Natural killer cell treated with Interleukin-12 subunit alpha and Interleukin-12 subunit beta and Interleukin-15 and Interleukin-18, amount 100 ng/mL, for 72 hours (primary cell): ENCODE measurements at places on chromosomes 1 and 21. TPM values are rescaled to one million over a fixed set of nuclear protein-coding genes. Genes with fewer than 3 reads are reported as not detected.

DNA sequence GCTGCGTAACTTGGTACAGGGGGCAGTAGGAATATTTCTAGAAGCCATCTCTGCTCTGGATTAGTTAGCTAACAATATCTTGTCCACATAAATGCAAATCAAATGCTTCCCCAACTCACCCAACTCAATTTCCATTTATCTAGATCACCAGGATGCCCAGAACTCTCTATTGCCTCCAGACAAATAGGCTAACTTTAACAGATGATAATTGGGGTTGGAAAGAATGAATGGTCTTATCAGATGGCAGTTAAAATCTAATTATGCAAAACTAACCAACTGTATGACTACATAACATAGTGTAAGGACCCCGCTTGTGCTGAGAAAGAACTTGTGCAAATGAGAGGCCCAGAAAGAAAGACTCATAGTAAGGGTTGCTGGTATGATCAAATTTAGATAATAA, 1024.8 kb downstream of the PLA2G4A start:
- no peak for DNase-seq

Gene SMIM1
- total RNA-seq = not detected

GRCh38 chr1:168709405-168710363, 19.3 kb downstream of the DPT start:
- no peak for DNase-seq

GRCh38 chr1:52593495-52593894, 8.7 kb upstream of the GPX7 start:
- no peak for DNase-seq

DNA sequence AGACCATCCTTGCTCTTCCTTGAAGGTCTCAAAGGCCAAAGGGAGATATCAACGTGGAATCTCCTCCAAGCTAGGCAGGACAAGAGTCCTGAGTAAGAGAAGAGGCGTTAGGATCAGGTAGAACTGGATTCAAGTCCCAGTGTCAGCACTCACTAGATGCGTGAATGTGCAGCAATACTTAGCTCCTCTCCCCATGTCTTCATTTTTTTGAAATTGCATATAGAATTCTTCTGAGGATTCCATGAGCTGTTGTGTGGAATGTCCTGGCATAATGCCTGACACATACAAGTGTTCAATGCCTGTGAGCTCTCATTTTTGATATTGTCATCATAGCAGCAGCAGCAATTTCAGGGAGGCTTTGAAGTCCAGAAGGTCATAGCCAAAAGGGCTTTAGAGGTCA, 333.2 kb downstream of the KCNH1 start:
- DNase-seq = no peak

DNA sequence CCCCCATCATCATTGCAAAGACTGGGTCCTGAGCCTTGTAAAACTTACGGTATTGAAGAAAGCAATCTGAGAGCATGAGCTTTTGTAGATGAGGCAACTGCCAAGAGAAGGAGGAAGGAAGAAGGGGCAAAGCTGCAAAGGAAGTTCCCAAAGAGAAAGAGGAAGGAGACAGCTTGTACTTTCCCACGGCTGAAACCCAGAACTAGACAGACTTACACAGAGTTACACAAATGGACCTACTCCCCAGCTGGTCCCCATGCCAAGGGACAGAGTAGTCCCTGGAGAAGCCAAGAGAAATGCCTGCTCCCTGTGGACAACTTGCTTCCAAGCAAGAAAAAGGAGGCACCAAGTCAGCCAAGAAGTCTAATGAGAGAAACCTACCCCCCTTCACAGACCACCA, 22.6 kb downstream of the SLC5A9 start:
- DNase-seq = no peak

GRCh38 chr1:178092878-178093493, 918 bp upstream of the RASAL2 start:
- DNase-seq = no peak

GRCh38 chr1:217096200-217096599, 373.0 kb upstream of the ESRRG start:
- DNase-seq = no peak

GRCh38 chr1:41355356-41355755, 5.9 kb upstream of the FOXO6 start:
- DNase-seq = no peak

DNA sequence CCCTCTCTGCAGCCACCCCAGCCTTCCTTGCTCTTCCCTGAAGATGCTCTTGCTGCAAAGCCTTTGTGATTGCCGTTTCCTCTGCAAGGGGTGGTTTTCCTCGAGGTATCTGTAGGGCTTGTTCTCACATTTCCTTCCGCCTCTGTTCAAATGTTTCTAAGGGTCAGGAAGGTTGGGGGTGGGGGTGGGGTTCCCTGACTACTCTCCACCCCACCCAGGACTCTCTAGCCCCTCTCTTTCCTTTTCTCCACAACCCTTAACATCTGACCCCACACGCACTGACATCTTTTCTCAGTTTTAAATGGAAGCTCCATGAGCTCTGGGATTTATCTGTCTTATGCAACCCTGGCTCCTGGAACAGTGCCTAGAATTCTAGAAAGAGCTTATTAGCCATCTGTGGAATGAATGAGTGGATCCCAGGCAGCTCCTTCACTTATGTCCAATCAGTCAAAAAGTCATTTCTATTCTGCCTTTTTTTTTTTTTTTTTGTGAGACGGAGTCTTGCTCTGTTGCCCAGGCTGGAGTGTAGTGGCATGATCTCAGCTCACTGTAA, 27.3 kb upstream of the ZNF362 start:
- no peak for DNase-seq

DNA sequence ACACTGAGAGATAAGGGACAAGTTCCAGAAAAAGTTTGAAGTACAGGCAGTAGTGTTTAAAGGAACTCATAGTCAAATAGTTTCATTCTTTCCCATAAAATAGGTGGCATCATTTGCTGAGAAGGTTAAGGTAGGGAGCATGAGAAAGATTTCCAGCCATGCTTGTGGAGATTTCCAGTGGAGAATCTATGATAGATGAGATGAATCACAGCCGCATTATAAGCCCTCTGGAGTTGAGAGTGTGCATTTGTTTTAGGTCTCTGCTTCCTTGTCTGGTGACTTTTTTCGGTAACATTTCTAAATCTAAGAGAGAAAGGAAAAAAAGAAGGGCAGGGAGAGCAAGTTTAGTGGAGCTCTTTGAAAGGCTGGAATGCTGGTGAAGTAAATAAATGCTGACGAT, 108.7 kb downstream of the DISP1 start:
- DNase-seq = no peak

Gene STK40
- 58.2 TPM for total RNA-seq

DNA sequence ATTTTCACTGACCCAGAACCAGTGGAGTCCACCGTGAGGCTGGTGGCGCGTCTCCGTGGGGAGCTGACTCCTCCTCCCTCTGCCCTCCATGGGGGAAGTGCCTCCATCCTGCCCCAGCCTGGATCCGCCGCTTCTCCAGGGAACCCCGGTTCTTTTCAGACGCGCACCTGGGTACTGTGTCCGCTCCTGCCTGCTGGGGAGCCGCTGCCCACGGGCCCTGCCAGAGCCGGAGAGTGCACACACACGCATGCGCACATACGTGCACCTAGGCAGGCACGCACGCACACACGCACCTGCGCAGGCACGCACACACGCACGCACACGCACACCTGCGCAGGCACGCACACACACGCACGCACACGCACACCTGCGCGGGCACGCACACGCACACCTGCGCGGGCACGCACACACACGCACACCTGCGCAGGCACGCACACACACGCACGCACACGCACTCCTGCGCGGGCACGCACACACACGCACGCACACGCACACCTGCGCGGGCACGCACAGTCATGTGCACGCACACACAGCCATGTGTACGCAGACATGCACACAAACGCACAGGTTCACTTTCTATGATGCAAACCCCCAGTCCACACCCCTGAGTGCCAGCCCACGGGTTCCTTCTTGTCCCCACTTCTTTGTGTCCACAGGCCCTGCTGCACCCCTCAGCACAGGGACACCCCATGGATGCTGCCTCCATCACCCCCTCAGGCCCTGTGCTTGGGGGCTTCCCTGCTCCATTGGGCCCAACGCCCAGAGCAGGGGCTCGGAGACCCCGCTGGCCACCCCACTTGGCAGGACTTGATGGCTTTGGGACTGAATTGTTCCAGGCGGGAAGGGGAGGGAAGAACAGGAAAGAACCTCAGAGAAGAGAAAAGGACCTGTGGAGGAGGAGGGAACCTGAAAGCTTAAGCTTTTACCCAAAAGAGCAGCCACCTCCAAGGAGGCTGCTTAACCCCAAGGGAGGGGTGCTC, 42.7 kb downstream of the MORN1 start:
- DNase-seq = peak; percentile 53

GRCh38 chr1:115908565-115909274, 67.6 kb upstream of the SLC22A15 start:
- no peak for DNase-seq

GRCh38 chr1:11550664-11551283, 71.8 kb downstream of the DISP3 start:
- no peak for DNase-seq

GRCh38 chr1:231122143-231122542, 39.7 kb upstream of the TRIM67 start:
- DNase-seq = no peak

Gene C1orf115
- total RNA-seq = 0.14 TPM

DNA sequence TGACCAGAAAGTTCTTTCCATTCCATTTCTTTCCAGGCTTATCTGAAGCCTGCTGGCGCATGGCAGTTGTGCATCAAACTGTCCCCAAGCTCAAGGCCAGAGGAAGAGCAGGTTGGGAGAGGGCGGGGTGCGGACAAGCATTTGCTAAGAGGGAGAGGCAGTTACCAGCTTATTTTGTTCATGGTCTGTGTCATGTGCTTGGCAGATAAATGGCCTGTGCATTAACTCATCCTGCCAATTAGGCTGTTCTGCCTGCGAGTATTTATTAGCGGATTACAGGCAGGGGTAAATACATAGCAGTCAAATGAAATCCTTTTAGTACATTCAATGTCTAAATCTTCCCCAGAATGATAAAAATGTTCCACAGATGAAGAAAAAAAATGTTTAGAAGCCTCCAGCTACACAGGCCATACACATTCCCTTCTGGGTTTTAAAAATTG, 48.9 kb upstream of the B3GALNT2 start:
- no peak for DNase-seq

DNA sequence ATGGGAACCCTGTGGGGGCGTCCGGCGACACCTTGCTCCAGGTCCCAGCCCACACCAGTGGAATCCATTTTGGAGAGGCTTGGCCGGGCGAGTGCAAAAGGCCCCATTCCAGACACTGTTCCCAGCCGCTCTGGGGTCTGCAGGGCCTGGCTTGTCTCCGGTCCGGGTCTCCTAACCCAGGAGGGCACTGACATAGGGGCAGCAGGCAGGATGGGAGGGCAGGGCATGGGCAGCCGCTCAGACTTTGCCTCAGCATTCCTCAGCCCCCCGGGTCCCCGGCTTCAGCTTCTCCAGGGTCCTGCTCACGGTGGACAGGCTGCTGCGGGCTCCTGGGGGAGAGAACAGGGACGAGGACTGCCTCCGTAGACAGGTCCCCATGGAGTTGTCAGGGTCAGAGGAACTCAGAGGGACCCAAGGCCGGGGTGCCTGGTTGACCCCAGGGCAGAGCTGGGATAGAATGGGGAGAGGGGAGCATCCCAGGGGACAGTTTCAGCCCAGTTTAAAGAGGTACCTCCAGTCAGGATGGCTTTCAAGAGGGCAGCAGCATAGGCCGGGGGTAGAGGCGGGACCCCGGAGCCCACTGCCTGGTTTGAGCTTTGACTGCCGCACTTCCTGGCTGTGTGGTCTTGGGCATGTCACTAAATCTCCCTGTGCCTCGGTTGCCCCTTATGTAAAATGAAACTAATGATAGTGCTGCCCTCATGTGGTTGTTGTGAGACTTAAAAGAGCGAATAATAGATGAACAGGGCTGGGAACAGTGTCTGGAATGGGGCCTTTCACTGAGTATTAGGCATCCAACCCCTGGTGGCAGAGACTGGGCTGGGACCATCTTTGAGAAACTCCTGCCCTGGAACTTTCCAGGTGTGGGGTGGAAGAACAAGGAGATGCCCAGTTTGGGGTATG, 3.7 kb downstream of the KNCN start:
- DNase-seq = no peak

Gene ANP32E
- 157 TPM for total RNA-seq

- no peak for DNase-seq
Observed at GRCh38 chr1:156673387-156674121, 3.7 kb downstream of the NES start.

GRCh38 chr1:214604523-214604922, 1.5 kb downstream of the CENPF start:
- DNase-seq = no peak

- DNase-seq = no peak
Observed at GRCh38 chr1:7468248-7468647, 302.8 kb upstream of the VAMP3 start.

GRCh38 chr1:7705048-7705907, 65.8 kb upstream of the VAMP3 start:
- DNase-seq = peak; percentile 48

Gene FNDC5
- not detected for total RNA-seq

DNA sequence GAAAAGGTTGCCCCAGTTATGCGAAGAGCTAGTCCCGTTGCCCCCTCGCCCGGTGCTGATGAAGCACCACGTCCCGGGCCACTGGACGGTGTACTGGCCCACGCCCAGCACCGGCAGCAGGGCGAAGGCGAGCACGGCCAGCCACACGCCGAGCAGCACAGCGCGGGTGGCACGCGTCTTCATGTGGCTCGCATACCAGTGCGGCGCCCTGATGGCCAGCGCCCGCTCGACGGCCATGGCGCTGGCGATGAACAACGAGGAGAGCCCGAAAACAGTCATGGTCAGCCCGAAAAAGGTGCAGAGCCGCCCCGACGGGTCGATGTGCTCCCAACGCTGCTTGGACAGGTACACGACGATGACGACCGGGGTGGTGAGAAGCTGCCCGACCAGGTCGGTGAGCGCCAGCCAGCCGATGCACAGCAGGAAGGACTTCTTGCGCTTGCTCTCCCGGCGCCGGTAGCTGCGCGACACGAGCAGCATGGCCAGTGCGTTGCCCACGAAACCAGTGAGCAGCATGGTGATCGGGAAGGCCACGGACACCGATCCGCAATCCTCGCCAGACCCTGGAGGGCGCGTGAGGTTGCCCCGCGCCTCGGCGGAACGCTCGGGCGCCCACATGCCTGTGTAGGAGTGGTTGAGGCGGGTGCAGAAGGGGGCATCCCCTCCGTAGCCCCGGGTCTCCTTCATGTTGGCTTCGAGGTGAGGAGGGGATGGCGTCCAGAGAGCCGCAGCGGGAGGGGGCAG, 553 bp downstream of the PTGER3 start:
- DNase-seq = peak; percentile 75

Gene MYCBP
- total RNA-seq = 48.0 TPM

- no peak for DNase-seq
Observed at GRCh38 chr1:199698222-199698621, 329.3 kb upstream of the NR5A2 start.

GRCh38 chr1:38818175-38818976, 41.2 kb downstream of the RRAGC start:
- no peak for DNase-seq

Gene DPT
- not detected for total RNA-seq

GRCh38 chr1:37606481-37607263, 10.9 kb upstream of the GNL2 start:
- no peak for DNase-seq

Gene PPIAL4G
- total RNA-seq = 0.36 TPM

GRCh38 chr1:184210862-184211261, 159.3 kb downstream of the TSEN15 start:
- DNase-seq = no peak

Gene AMIGO1
- total RNA-seq = 1.0 TPM

Gene REN
- not detected for total RNA-seq

Gene HSPA6
- 5.9 TPM for total RNA-seq

- no peak for DNase-seq
Observed at GRCh38 chr1:32005522-32005921, 8.1 kb upstream of the KHDRBS1 start.

- DNase-seq = no peak
Observed at GRCh38 chr1:12409681-12410080, 179.9 kb downstream of the VPS13D start.

GRCh38 chr1:166907763-166908162, 31.7 kb upstream of the TADA1 start:
- no peak for DNase-seq
